Ureter (tissue), 1 donor: ENCODE measurements at places on chromosomes 4 and X.

DNA sequence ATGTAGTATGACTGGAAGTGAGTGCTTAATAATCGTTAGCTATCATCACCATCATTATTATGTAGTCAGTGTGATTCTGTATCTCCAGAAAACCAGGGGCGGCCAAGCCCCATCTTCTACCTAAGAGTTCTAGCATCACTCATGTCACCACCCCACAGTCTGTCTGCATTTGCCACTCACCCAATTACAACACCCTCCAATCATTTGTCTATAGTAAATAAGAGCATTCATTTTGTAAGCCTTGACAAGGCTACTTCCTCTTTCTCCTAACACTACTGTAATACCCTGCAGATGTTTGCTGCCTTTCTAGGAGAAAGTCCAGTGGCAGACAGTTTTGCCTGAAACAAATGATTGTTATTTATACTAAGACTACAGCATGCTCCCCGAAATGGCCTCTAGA is 15.8 kb upstream of the IL21 start:
- no peak for DNase-seq

- no peak for DNase-seq
Observed at GRCh38 chr4:182425302-182425701, 182.1 kb downstream of the TENM3 start.

GRCh38 chr4:107906458-107907100 is 24.8 kb upstream of the CYP2U1 start:
- DNase-seq = no peak

- DNase-seq = no peak
Observed at GRCh38 chr4:44722001-44722400, 4.4 kb downstream of the GNPDA2 start.

DNA sequence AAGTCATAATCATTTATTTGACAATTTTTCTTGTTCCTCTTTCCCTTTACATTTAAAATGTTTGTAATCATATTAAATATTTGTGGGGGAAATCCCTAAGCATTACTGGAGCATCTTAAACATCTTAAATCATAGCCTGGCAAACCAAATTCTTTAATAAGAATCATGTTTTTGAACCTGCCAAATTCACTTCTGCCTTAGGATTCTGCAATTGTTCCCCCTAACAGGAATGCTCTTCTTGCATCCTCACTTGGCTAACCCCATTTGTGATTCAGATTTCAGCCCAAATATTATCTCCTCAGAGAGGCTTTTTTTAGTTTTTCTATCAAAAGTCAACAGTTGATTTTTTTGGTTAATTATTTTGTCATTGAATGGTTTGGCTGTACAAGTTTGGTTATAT is 241.1 kb downstream of the MAPK10 start:
- no peak for DNase-seq

- no peak for DNase-seq
Observed at GRCh38 chr4:3514806-3515501, 17.3 kb downstream of the LRPAP1 start.

DNA sequence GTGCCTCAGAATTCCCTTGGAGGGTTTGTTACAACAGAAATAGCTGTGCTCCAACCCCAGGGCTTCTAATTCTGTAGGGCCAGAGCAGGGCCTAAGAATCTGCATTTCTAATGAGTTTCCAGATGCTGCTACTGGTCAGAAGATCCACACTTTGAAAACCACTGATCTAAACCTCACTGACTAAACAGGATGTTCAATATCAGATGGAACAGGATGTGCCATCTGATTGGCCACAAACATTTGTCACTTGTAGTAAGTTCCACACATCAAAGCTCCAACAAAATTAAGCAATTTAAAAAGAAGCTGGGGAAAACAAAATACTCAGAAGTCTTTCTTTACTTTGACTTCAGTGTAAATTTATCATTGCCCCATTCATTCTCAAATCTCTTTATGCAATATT is 14.3 kb downstream of the CASK start:
- DNase-seq = no peak

- DNase-seq = no peak
Observed at GRCh38 chrX:86421771-86422170, 273.5 kb downstream of the DACH2 start.

GRCh38 chr4:40262077-40262528 is 65.3 kb downstream of the RHOH start:
- no peak for DNase-seq

GRCh38 chrX:31820430-31821210 is 748.8 kb upstream of the FTHL17 start:
- DNase-seq = no peak

GRCh38 chr4:114184901-114185300 is 205.5 kb upstream of the ARSJ start:
- no peak for DNase-seq

DNA sequence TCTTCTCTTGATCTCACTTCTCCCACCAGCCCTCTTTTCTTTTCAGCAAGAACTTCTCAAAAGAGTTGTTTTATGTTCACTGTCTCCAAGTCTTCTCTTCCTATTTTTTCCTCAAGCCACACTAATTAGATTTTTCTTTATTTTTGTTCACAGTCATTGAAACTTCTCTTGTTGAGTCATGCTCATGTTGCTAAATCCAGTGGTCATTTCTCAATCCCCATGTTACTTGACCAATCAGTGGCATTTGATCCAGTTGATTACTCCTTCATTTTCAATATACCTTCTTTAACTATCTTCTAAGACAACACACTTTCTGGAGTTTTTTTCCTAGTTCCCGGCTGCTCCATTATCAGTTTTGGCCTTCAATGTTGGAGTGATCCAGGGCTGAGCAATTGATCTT is 103.1 kb upstream of the LSM6 start:
- no peak for DNase-seq

- DNase-seq = no peak
Observed at GRCh38 chrX:57929373-57929772, 19.1 kb upstream of the ZXDA start.

GRCh38 chrX:41558531-41558930 is 111.4 kb downstream of the NYX start:
- DNase-seq = no peak

DNA sequence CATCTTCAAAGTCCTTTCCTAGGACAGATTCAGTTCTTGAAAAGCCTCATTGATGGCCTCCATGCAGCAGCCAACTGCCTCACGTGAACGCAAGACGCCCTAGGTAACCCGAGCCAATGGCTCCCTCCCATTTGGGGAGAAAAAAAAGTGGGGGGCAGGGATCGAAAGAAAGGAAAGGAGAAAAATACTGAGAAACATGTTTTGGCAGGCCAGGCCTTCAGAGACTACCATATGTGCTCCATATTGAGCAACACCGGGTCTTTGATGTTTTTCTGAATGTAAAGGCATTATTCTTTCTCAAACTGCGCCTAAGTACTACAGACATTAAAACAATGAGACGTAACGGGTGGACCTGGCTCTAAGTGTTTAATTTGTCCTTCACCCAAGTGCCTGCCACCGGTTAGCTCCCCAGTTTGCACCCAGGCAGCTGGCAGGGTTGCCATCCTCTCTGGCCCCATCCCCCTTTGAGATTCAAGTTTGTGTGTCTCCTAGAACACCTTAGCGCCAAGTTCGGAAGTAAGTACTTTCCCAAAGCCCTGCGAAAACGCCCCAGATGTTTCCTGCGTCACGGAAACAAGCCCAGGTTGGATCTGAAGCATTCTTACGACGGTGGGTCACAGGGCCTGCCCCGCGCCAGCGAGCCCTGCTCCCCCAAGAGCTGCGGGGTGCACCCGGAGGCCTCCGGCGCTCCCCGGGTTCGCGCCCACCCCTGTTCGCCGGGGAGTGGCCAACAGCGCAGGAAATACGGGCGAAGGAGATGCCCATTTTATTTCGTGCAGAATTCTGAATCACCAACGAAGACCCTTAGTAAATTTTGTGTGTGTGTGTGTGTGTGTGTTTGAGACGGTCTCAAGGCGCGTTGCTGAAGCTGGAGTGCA is 30.1 kb downstream of the HAND2 start:
- DNase-seq = no peak

GRCh38 chr4:6246170-6246634 is 23.4 kb upstream of the WFS1 start:
- DNase-seq = no peak

DNA sequence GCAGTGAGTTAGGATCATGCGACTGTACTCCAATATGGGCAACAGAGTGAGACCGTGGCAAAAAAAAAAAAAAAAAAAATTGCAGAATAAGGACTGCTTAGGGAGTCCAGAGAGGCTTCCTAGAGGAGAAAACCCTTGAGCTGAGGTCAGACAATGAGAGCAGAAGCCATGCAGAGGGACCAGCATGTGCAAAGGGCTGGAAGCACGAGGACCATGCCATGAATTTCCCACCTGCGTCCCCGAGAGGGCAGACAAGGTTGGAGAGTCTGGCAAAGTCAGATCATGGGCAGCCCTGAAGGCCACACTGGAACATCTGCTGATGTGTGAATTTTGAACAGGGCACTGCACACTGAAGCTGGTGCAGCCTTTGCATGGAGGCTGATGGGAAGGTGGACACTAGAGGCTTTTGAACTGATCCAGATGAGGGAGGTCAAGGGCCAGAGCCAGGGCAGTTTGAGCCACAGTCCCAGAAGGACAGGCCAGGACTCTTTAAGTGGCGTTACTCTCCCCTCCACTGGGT is 6.5 kb upstream of the JAKMIP1 start:
- DNase-seq = no peak

DNA sequence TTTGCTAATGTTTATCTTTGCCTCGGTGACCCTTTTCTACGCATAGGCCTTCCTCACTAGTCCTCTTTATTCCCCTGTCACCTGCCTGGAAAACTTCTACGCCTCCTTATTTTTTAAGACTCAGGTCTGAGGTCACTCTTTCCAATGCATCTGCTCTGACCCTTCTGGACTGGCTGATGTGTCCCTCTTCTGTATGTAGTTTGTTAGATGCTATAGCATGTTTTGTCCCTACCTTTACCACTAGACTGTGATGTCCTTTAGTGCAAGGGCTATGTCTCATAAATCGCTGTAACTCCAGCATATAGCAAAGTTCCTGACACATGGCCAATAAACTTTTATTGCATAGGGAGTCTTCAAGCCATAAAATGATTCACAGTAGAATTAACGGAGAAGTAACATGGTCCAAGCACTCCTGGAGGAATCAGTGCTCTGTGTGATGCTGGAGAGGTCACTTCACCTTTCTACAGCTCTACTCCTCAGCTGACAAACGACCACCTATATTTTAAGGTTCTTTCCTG is 872.5 kb upstream of the SLIT2 start:
- DNase-seq = no peak

- no peak for DNase-seq
Observed at GRCh38 chr4:185740471-185740873, 71.5 kb downstream of the SORBS2 start.

DNA sequence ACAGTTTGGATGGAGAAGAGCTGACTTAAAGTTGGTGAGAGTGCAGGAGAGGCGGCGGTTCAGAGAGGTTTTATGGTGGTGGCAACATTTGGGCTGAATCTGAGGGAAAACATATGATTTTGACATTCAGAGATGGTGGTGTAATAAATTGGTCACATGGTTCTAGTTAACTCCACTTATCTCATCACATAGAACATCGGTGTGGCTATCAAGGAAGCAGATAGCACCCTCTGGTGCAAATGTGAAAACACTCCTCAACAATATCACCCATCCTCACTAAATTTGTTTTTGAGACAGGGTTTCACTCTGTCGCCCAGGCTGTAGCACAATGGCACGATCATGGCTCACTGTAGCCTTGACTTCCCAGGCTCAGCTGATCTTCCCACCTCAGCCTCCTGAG is 28.8 kb downstream of the SUPT20HL2 start:
- no peak for DNase-seq

GRCh38 chrX:132561974-132562373 is 73.1 kb upstream of the MBNL3 start:
- DNase-seq = no peak

DNA sequence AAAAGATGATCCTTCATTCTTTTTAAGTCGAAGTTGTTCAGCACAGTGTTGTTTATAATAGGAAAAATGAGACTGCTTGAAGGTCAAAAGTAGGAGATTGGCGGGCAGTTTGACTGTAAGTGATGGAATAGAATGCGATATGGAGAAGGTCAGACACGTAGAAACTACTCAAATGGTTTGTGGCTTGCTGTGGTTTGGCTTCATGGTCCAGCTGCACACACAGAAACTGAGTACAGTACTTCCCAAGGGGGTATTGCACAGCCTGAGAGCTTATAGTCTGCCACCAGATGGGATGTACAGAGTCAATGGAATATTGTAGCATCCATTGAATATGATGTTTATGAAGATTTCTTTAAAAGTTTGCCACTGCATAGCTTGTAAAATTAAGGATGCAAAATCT is 41.1 kb upstream of the DKK2 start:
- DNase-seq = no peak

DNA sequence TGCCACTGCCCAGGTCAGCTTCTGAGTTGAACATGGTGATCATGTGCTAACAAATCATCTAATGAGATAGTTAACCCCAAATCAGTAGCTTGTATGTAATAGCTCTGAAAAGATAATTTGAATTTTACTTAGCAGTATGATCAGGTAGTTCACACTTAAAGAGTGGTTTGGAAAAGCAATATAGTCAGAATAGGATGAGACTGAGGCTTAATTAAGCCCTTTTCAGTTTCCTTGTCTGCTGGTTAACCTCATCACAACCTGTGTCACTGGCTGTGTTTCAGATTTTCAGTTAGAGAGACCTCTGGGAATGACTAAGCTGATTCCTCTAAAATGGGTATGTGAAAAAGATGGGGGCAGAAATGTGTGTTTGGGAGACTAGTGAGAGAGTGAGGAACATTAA is 38.1 kb downstream of the GPR174 start:
- DNase-seq = no peak

DNA sequence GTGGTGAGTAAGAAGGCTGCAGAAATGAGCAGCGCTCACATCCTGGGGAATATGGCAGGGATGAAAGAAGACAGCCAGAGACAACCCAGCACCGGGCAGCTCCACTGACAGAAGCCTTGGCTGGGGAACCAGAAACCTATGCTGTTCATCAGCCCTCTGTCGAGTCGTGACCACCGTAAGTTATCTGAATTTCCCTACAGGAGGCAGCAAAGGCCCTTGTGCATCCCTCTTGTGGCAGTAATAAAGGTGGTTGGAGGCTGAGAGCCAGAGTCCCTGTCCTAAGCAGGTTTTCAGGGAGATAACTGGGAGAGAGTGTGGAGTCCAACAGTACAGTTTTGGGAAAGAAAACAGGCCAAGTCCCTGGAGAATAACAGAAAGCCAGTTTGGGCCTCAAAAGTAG is 194.0 kb upstream of the BOD1L1 start:
- DNase-seq = no peak

DNA sequence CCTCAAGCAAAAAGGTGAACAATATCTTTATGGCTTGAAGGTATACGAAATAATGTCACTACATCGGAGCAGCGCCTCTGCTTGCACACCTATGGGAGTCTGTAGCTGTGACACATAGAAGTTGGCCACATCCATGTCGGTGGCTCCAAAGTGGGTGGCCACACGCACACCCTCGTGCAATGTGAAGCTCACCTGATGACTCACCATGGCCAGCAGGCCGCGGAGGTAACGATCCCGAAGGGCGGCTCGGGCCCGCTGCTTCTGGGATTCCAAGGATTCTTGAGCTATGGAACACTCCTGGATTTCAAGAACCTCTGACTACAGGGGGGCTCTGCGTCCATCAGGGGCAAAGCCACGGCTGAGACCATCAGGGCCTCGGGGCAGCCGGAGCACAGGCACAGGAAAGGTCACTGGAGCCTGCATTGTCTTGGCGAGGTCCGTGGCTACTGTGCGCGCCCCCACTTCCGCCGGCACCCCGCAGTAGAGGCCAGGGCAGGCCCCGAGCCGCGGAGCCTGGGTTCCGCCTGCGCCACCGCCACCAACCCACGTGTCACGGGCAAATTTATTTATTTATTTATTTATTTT is 25.2 kb downstream of the NYX start:
- DNase-seq = no peak
